ENCODE measurements at places on chromosomes 7 and 10. TPM values are rescaled to one million over a fixed set of nuclear protein-coding genes. Genes with fewer than 3 reads are reported as not detected.

TEX47 gene
- total RNA-seq = 0.53 TPM

KIAA1549 gene
- total RNA-seq = 8.2 TPM

PNLIPRP3 gene
- not detected for total RNA-seq

MCMBP gene
- total RNA-seq = 32.1 TPM

WNT2 gene
- not detected for total RNA-seq

CPEB3 gene
- total RNA-seq = 7.3 TPM

ACTL6B gene
- not detected for total RNA-seq

CALML5 gene
- total RNA-seq = not detected

Measured in motor neuron (in vitro differentiated cells).